NCI-H82 (cell line): ENCODE measurements at places on chromosomes 5 and 9.

DNA sequence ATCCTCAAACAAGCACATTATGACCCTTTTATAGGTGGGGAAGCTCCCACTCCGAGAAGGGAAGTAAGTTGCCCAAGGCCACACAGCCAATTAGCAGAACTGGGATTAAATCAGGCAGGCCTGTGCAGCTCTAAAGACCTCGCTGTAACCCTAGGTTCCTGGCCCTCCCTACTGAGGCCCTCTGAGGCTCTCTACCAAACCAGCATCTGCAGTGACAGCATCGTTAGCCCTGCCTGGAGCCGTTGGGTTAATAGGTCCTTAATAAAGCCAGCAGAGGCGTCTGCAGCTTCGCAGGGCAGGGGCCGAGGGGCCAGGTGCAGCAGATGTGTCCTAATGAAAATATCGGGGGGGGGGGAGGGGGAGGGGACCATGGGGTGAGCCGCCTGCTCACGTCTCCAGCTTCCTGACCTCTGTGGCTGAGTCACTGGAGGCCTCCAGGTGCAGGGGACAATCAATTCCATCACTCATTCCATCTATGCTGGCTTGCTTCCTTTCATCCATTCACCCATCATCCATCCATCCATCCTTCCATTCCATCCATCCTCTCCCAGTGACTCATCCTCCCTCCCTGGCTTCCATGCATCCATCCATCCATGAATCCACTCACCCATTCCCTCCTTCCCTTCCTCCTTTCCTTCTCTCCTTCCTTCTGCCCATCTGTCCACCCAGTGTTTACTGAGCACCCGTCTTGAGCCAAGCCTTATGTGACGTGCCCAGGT is 203.9 kb downstream of the C9orf50 start:
- DNase-seq, result peak; percentile 93

- DNase-seq, result no peak
Measured at GRCh38 chr9:133844881-133845410, 106.8 kb upstream of the SARDH start.

- peak; percentile 81 for DNase-seq
Measured at GRCh38 chr9:93302586-93303257, 118.8 kb downstream of the WNK2 start.

DNA sequence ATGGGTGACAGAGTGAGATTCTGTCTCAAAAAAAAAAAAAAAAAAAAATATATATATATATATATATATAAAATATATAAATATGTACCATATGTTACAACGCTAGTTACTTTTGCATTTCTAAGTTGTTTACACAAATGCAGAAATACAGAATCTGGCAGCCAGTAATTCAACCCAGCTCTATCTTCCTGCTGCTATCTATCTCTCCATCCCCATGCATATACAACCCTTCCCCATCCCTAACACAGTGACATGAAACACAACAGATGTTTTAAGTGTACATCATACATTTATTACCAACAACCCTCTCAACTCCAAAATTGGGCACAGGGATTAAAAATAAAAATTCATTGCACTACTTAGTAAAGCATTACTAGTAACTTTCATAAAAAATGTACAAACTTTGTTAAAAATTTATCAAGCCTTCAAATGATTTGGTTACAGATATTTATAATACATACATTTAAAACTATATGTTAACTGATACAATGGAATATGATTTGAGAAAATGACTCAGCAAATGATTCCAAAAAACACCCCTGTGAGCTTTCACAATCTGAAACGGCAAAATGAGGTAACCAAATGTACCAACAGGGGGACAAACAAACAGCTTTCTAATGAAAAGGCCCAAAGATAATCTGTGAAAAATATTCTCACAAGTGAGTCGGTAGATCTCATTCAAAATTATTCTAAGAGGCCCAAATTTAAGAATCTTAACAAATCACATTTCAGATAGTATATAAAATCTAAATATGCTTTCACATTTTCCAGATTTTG is 63.8 kb downstream of the RNF38 start:
- DNase-seq, result no peak

- DNase-seq, result no peak
Measured at GRCh38 chr5:14313986-14314690, 171.0 kb downstream of the TRIO start.

- no peak for DNase-seq
Measured at GRCh38 chr9:97918611-97919010, 3.7 kb downstream of the TRMO start.

- DNase-seq, result no peak
Measured at GRCh38 chr9:87878989-87879511, 3.6 kb upstream of the SPATA31E1 start.

DNA sequence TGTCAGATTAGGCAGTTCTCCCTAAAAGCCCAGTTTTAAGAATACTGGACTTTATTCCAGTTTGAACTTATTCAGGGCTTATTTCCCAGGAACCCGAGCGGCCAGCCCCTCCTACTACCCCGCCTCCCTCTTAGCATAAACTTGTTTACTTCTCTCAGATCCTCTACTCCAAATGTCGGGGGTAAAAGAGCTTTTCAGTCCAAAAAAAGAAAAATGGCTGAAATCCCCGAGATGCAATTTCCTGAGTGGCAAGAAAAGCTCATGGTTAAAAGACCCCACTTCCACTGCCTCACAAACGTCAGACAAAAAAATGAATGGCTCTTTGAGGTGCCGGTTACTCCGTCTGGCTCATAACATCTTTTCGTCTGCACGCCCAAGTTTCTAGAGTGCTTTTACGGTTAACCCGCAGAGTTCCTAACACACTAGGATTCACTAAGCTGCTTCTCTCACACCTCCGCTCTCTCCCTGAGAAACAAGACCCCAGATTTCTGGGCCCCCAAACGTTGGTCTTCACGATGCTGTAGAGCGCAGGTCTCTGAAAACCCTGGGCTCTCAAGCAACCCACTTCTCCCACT is 402 bp downstream of the BRD8 start:
- DNase-seq, result peak; percentile 34

- no peak for DNase-seq
Measured at GRCh38 chr5:181246276-181247049, 2.8 kb upstream of the RACK1 start.

- DNase-seq, result no peak
Measured at GRCh38 chr5:82417776-82418607, 139.8 kb upstream of the RPS23 start.

DNA sequence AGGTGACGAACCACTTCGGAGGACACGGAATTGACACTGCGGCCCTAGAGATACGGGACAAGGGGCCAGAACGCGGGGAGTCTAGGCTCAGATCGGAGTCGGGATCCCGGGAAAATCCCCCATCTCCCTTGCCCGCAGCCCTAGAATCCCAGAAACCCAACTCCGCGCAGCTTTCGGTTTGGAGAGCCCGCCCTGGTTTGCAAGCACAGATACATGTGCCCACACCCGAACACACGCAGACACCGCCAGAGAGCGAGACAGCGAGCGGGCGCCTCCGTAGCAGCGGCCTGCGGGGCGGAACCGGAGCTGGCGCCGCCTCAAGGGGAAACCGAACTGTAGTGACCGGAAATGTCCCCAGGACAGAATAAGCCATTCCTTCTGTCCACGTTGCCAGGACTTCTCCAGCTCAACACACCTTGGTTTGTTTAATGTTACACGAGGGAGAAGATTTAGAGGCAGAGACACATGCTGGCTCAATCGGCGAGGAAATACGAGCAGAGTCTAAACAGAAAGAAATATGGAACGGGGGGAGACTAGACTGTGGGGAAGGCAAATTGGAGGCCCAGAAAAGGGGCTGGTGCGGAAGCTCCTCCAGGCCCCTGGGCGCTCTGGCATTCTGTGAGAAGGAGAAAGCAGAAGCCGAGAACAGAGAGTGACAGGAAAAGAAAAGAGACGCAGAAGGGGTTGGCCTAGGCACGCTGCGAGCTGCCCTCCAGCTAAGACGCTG is 2.9 kb upstream of the PAX5 start:
- DNase-seq, result no peak

DNA sequence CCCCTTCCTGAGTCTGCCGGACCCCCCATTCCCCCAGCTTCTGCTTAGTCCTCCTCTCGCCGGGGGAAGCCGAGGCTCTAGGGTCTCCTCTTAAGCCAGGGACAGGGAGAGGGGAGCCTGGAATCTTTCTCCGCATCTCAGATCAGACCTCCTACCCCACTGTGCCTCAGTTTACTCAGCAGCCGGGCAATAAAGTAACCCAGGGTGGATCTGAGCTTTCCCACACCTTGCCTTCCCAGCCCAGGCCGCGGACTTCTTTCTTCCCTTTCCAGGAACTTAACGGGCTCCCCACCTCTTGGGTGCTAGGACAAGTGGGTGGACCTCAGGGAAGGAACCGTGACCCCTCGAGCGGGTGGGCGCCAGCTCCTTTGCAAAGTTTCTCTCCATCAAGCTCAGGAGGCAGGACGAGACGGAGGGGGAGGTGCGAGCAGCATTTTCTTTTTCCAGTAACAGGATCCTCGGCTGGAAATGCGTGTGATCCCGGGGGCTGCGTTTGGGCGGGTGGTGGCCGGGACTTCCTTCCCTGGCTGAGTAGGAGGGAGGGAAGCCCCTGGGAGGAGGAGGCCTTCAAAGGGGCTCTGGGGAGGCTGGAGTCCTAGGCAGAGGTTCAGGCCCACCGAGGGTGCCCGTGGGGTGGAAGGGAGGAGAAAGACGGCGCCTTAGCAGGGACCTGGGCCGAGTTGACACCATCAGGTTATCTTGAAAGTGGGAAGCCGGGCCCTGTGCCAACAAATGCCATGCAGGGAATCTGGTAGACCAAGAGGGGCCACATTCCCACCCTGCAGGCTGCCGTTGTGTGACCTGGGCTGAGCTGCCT is 795 bp downstream of the DAB2IP start:
- DNase-seq, result peak; percentile 60

- DNase-seq, result no peak
Measured at GRCh38 chr9:3751125-3751758, 225.4 kb upstream of the RFX3 start.

DNA sequence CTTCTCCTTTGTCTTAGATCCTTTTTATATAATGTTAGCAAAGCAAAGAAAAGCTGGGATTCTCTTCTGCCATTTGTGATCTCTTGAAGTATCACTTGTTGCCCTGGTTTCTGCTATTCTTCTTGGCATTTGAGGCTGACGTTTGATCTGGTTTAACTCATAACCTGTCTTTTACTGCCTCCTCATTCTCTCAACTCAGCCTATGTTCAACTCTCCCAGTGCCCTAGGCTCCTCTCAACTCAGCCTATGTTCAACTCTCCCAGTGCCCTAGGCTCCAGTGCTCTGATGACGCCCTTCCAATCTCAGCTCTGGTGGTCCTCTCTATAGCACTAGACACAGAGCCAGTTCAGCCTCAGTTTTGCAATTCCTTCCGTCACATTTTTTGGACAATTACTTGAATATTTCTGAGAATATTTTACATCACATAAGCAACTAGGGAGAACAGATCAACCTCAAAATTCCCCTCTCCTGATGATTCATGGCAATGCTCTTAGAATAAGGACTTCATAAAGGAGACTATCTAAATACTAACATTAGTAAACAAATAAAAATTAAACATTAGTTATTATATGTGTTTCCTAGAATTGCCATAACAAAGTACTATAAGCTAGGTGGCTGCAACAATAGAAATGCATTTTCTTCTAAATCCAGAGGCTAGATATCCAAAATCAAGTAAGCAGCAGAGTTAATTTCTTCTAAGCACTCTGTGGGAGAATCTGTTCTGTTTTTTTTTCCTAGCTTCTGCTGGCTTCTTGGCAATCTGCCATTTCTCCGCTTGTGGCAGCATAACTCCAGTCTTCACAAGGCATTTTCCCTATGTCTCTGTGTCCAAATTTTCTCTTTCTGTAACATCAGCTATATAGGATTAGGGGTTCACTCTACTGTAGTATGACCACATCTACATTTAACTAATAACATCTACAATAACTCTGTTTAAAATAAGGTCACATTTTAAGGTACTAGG is 662.1 kb upstream of the FTMT start:
- peak; percentile 70 for DNase-seq

GRCh38 chr5:59543821-59544442 is 349.6 kb downstream of the PDE4D start:
- DNase-seq, result no peak

DNA sequence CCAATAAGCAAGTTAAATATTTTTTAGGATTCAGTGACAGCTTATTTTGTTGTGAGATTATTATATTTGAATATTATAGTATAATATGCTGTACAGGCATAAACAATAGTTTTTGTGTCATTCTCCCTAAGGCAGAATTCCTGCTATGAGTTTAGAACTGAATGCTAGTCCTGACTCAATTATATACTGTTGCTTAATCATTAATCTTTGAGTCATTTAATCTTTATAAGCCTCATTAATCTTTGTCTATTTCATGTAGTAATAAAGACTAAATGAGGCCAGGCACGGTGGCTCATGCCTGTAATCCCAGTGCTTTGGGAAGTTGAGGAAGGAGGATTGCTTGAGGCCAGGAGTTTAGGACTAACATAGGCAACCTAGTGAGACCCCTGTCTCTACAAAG is 3.6 kb upstream of the DCP2 start:
- no peak for DNase-seq

GRCh38 chr9:75974016-75974766 is 83.7 kb downstream of the PCSK5 start:
- no peak for DNase-seq

GRCh38 chr5:8013948-8014710 is 145.2 kb downstream of the MTRR start:
- no peak for DNase-seq

- DNase-seq, result no peak
Measured at GRCh38 chr5:115850744-115851416, 9.1 kb downstream of the AP3S1 start.

GRCh38 chr5:77180167-77181081 is 30.1 kb upstream of the PDE8B start:
- DNase-seq, result no peak

- no peak for DNase-seq
Measured at GRCh38 chr9:110952540-110952859, 85.8 kb downstream of the LPAR1 start.

DNA sequence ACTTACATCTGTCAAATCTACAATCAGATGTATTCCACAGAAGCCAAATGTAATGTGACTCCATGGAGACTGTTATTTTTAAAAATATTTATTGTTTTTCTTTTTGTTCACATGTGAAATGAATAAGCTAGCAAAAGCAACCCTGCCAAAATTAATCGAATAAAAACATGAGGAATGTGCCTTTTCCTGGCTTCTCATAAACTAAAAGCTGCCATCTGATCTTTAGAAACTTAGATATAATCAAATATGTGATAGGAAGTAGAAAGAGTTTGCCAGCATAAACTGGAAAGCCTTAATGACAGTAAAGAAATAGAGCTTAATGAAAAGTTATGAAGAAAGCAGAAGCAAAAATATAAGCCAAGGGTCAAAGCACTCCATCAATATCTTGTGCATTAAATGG is 1724.7 kb upstream of the WWC1 start:
- DNase-seq, result no peak

- no peak for DNase-seq
Measured at GRCh38 chr9:131982102-131982501, 97.6 kb downstream of the MED27 start.

GRCh38 chr5:86688406-86688805 is 70.7 kb downstream of the COX7C start:
- DNase-seq, result no peak

DNA sequence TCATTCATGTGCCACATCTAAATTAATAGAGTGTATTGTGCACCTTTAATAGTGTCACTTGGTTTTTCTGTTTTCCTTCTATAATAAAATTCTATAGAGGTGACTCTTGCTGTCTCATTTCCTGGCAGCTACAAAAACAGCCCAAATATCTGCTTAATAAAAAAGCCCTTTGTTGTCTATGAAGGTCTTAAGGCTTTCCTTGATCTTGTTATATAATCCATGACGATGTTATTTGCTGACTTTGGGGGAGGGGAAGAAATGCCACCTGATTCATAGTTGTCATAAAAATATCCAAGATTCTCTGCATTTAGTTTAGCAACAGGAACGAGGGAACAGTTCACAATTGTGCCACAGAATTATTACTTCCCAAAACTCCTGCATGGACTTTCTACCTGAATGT is 31.3 kb downstream of the CPEB4 start:
- peak; percentile 68 for DNase-seq
